ENCODE measurements at places on chromosomes 3 and 15.

DNA sequence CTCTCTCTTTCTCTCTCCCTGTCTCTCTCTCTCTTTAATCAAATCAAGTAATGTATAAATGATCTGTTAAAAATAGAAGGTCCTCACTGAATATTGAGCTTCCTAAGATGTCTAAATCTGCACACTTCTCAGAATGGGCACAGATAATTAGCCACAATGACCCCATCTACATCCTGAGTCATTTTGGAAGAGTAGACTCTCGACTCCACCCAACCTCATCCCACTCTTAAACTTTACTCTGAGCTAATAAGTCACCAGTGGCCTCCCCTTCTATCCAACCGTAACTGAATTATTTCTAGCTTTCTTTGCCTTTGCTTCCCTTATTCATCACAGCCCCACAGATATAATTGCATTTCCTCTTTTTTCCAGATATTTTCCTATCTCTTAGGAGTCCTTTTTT is 326.5 kb upstream of the ZNF717 start:
- DNase-seq, result no peak

DNA sequence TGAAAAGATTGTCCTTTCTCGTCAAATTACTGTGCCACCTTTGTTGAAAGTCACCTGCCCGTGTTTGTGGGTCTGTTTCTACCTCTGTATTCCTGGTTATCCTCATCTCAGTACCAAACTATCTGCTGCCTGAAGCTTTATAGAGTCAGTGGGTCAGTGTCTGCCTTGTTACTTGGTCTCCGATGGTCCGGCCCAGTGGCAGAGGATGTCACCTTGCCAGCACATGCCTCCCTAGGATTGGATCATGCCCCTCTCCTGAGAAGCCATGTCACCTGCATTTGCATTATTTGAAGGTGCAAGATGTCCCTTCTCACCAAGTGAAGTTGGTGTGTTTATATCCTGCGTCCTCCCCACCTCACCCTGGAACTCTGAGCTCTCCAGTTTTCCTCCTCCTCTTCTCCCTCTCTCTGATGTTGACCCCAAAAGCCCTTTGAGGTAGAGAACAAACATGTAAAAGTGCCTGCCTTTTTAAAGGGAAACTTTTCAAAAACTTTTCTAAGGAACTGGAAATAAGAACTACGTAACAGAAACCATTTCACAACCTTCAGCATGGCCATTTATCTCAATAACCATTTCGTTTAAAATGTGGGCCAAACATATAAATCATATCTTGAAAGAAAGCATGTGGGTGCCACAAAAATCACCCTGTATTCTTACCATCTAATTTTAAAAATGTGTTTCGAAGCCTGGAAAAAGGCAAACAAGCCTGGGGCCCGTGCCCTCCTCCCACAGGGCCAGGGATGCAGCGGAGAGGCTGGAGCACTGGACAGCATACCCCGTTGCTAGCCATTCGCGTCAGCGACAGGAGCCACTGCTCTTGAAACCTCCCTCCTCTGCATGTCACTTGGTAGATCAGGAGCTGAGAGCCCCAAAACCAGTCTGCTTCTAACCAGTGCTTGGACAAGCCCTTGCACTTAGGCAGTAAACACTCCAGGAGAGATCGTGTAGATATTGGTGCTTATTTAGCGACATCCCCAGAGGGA is 102.1 kb downstream of the VGLL4 start:
- DNase-seq, result no peak

DNA sequence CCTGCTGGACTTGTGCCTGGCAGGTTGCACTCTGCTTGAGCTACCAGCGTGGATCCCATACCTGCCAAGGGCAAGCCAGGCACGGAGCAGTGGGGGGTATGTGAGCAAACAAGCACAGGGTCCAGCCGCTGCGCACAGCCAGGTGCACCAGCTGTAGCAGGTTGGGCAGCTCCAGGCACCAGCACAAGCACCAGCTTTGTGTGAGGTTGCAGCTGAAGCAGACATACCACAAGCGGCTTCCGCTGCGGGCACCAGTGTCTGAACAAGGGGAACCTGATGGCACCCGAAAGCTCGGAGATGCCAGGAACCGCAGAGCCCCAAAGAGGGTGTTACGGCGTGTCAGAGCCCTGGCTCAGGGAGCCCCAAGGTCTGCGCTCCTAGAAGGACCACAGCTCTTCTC is 472.7 kb upstream of the ARL6 start:
- DNase-seq, result no peak

GRCh38 chr3:183489455-183490210 is 61.2 kb upstream of the MCF2L2 start:
- DNase-seq, result no peak

- no peak for DNase-seq
Measured at GRCh38 chr3:17078926-17079465, 194.2 kb downstream of the PLCL2 start.

DNA sequence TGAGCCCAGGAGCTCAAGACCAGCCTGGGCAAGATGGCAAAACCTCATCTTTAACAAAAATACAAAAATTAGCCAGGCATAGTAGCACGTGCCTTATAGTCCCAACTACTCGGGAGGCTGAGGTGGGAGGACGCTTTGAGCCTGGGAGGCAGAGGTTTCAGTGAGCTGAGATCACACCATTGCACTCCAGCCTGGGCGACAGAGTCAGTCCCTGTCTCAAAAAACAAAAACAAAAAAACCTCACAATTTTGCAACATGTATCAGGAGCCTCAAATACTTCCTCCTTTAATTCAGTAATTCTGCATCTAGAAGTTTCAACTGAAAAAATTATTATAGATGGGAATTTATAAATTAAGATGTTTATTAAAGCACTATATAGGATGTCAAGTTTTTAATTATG is 1.1 kb downstream of the MRPL47 start:
- DNase-seq, result no peak

GRCh38 chr3:194025951-194026350 is 110.0 kb upstream of the HES1 start:
- no peak for DNase-seq

GRCh38 chr3:106643684-106644161 is 733.5 kb upstream of the CCDC54 start:
- DNase-seq, result no peak

DNA sequence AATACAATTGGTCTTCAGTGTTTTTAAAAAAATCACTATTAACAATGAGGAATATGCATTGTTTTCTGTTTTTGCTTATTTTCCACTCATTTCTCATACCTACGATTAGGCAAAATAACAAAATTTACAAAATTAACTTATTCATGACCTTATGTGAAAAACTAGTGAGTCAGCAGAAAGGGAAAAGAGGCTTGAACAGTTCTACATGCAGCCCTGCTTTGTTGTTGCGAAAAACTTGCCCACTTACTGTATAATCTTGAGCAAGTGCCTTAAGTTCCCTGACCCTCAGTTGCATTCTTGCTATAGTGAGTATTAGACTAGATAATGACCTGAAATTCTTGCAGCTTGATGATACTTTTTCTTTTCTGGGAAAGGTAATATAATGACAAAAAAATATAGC is 551.1 kb upstream of the BCHE start:
- DNase-seq, result no peak

DNA sequence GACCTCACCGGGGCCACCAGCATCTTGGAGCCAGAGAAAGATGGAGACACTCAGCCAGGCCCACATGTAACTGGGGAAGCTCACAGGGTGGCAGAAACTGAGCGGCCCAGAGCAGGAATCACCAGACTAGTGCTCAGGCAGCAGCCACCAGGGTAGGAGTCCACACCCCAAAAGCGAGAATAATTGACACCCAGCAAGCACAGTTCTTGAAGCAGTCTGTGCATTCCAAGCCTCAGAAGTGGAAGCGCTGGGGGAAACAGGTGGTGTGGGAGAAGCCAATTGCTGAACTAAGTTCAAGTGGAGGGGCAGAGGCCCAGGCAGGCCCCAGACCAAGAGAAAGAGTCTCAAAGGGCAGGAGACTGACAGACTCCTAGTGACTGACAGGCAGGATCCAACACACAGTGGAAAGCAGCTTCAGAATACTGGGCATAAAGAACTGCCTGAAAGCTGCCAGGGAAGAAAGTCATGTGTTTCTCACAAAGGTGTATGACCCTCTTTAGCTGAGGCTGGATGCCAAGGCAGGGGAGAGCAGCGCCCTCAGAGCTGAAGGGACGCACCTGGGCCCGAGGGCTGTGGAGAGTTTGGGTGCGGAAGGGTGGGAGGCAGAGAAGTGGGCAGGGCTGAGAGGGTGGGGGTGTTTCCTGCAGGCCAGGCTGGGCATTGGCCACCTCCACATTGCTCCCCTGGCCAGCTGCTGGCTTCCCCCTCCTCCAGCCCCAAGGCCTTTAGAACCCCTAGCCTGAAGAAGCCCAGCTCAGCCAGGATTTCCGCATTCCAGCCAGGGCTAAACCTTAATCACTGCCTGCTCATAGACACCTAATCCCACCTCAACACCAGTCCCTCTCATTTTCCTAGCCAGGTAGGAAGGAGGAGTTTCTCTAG is 7.7 kb downstream of the NT5DC2 start:
- DNase-seq, result no peak

GRCh38 chr3:149509526-149509925 is 35.0 kb downstream of the TM4SF4 start:
- DNase-seq, result no peak

- DNase-seq, result no peak
Measured at GRCh38 chr3:24793896-24794295, 299.2 kb upstream of the THRB start.

DNA sequence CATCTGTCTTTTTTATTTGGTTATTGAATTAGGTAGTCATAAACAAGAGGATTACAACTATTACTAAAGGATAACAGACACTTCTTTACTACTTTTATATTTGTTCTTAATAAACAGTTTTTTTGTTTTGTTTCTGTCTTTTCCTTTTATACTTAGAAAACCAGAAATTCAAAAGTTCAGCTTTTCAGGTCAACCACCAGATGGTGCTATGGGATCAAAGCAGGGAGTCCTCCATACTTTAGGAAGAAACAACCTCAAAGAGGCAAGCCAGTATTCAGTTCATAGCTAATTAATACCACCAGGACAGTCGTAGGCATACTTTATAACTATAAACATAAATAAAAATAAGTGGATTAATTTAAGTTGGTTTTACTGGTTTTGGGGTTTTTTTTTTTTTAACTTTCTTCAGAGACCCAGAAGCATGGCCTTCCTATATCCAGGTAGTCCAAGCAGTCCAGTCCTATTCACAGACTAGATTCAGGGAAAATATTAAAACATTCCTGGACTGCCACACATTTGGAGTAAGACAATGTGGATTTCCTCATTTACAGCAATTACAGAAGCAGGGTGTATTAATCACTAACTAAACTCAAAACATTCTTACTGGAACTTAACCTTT is 16.0 kb upstream of the EID1 start:
- peak; percentile 67 for DNase-seq

GRCh38 chr15:27784107-27784506 is 315.0 kb downstream of the OCA2 start:
- DNase-seq, result no peak

DNA sequence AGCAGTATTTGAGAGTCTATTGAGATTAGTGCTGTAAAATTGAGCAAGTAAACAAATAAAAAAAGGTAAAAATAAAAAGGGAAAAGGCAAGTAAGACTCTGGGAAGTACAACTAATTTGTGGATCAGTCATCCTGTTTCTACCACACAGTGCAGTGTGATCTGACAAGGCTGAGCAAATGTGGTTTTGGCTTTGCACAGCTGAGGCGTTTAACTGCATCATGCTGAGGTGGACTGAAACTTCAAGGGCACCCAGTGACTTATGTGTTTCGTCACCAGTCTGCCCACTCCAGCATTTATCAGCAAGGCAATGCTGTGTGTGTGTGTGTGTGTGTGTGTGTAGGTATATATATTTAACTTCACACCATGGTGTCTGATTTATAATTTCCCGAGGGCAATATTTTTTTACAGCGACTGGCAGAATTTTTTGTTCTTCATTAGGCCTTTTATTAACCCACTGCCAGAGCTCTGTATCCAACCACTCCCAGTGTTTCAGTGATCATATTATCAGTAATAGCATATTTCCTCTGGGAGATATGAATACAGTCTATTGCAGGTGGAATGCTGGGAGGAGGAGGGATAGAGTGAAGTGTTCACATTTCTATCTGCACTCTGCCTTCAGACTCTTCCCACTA is 131.5 kb upstream of the SATB1 start:
- DNase-seq, result no peak

- DNase-seq, result no peak
Measured at GRCh38 chr3:75272691-75273090, 391.4 kb upstream of the FRG2C start.

GRCh38 chr15:52252781-52253180 is 42.8 kb downstream of the MYO5C start:
- DNase-seq, result no peak

DNA sequence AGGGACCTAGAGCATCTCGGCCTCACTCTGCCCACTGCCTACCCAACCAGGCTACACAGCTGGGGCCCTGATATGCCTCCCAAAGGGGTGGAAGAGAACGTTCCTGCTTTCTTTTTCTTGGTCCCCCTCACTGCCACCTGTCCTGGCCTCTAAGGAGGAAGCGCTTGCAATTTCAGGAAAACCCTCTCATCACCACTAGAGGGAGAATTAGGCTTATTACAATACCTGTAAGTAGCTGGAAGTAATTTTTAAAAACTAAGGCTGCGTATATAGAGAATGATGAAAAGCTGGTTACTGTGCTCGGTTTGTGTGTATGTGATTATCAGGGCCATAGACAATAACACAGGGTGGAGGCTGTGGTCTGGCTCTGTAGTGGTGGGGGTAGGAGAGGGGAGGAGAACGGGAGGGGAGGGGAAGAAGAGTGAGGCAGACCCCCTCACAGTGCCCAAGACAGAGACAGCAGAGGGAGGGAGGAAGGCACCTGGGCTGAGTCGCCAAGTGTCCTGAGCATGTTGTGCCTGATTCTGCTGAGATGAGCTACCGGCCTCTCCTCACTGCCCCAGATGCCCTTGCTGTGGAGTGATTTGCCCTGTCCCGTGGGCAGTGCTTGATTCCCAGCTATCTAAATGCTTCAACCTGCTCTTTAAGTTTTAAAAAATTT is 3.3 kb downstream of the GABRG3 start:
- peak; percentile 30 for DNase-seq

DNA sequence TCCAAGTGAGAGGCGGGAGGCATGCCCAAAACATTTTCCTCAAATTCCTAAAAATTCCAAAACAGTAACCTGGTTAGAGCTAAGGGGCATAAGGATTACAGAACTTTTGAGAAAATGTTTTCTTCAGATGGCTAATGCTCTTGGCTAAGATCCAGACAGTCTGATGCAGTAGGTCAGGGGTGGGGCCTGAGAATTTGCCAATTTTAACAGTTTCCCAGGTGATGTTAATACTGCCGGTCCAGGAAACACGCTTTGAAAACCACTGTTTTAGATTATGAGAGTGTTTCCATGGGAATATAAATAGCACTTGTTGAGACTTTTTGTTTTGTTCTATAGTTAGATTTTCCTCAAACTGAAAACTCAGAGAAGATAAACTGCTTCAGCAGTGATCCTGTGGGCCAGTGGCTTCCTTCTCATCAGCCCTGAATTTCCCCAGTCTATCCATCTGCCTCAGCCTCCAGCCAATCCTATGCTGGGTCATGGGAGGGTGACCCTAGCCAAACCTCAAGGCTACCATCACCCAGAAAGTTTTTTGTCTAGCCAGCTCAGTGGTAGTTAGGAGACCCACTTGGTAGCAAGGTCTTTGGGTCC is 71.6 kb upstream of the ACP3 start:
- no peak for DNase-seq

DNA sequence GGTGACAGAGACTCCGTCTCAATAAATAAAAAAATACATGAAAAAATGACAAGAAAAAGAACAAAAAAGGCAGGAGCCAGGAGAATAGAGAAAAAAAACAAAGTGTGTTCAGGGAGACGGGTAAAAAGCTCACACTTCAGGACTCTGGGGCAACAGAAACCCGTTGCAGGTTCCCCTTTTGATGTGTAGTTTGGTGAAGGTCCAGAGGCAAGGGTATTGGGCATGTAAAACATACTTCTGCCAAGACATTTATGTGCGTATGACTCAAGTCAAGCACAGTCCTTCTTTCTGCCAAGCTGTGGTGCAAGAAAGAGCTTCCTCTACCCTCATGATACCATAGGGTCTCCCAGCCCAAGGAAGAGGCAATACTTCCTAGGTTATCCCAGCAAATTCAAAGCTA is 33.4 kb upstream of the STRIT1 start:
- DNase-seq, result no peak
